ENCODE measurements at places on chromosomes 5 and 9.

GRCh38 chr5:116872486-116872885 is 297.9 kb upstream of the SEMA6A start:
- no peak for DNase-seq

DNA sequence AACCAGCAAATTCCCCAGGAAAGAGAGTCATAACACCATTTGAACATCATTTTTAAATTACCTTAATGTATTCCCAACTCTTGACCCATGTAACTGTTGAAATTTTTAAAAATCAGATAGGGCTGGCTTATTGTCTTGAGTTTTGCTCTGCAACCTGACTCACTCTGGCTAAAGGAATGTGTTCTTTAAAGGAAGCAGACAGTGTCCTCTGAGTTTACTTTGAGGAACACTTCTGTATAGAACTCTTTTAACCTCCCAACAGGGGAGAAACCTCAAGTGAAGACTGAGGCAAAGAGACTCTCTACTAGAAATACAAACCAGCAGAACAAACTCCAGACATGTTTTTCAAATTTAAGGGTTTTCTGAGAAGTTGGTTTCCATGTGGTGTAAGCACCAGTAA is 248.9 kb downstream of the CWC27 start:
- DNase-seq = peak; percentile 48

DNA sequence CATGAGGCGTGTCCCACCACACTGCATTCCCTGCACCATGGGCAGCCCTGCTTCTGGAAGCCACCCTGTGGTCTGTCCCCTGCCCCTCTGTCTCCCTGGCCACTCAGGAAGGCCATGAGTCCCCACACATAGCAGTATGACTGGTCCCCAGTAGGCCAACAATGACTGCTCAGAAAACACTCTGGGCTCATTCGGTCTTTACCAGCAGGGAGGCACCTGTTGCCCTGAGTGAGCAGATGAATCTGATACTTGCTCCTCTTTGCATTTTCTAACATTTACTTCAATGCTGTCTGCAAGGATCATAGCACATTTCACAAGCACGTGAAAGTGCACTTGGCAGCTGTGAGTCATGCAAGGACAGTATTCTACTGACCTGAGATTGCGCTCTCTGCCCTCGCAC is 365.4 kb upstream of the IRX1 start:
- no peak for DNase-seq

GRCh38 chr9:128920381-128921058 is at the start of gene PHYHD1:
Gene PHYHD1, plus strand, starts transcription at chr9:128920982. Its CDS starts 1,342 bp downstream, at chr9:128922324.
- DNase-seq = peak; percentile 73

DNA sequence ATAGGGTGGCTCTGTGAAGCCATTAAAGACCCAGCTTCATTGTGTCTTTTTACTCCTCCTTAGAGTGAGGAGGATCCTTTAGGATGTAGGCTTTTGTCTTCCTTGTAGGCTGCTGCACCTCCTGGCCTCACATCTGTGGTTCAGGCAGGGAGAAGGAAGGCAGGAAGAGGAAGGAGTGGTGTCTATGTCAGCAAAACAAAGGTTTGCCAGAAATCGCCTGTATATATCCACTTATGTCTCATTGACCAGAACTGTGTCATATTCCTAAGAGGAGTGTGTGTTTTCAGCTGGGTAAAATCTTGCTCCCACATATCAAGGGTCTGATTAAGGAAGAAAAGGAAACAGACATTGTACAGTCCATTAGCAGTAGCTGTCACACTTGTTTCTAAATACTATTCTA is 213.8 kb downstream of the ARHGAP26 start:
- DNase-seq = peak; percentile 23

DNA sequence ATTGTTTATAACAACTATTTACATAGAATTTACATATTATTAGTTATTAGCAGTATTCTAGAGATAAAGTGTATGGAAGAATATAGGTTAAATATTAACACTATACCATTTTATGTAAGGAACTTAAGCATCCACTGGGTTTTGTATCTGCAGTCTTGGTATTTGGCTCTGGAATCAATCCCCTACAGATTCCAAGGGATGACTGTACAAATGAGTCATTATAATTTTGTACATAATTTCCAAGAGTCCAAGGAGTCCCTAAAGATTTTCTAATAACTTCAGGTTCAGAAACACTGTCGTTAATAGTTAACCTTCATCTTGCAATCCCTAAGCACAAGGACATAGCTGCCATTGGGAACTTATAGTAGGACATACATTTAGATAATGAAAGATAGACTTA is 254.8 kb upstream of the PDE4D start:
- peak; percentile 64 for DNase-seq

DNA sequence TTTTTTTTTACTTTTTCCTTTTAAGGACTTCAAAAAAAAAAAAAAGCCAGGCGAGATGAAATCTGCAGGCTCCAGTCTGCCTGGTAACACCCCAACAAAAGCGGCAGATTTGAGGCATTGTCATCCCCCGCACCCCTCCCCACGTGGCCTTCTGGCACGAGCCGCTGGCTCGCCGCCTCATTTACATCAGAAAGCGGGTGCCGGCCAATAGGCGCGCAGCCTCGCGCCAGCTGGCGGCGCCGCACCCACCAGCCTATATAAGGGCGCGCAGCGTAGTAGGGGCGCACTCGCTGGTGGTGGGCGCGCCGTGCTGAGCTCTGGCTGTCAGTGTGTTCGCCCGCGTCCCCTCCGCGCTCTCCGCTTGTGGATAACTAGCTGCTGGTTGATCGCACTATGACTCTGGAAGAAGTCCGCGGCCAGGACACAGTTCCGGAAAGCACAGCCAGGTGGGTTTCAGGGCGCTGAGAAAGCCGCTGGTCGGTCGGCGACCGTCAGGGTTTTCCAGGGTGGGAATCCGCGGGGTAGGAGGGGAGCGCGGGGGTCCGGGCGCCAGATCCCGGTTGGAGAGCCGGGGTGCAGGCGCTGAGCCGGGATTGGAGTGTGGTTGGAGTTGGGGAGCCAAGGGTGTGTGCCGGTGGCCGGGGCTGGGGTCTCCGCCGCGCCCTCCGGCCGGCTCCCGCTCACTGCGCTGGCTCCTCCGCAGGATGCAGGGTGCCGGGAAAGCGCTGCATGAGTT is at the start of gene GADD45G:
TSS of gene GADD45G (plus strand) at position 284 of the 736 bp plus-strand sequence. CDS start at position 394, 110 bp downstream.
- DNase-seq = peak; percentile 83

DNA sequence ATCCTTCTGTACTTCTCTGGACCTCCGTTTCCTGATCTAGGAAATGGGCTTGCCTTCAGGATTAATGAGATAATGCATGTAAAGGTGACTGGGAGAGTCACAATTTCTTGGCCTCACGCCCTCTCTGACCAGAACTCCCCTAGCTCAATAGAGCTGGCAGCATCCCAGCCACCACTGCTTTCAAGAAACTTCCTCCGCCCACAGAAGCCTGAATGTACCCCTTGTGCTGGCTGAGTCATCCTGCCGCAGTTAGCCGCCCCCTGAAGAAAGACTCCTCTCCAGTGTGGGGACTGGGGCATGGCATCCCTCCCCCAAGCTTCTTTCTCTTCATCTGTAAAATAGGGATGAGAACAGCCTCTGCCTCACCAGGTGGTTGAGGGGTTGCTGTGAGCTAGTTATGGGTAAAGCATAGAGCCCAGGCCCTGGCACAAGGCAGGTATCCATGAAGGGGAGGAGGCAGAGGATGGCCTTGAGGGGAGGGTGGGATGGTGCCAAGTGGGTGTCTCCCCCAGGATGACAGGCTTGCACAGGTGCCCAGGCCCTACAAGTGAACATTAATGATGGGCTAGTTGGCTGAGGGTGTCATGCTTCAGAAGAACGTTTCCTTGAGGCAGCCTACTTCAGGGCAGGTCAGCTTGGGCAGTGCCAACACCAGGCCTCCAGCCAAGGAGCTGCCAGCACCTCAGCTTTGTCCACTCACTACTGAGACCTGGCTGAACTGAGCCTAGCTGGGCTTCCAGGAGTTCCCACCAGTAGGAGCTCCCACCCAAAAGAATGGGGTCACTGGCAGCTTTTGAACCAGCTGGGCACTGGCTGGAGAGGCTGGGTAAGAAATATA is 3.4 kb downstream of the PDLIM4 start:
- DNase-seq = peak; percentile 93

DNA sequence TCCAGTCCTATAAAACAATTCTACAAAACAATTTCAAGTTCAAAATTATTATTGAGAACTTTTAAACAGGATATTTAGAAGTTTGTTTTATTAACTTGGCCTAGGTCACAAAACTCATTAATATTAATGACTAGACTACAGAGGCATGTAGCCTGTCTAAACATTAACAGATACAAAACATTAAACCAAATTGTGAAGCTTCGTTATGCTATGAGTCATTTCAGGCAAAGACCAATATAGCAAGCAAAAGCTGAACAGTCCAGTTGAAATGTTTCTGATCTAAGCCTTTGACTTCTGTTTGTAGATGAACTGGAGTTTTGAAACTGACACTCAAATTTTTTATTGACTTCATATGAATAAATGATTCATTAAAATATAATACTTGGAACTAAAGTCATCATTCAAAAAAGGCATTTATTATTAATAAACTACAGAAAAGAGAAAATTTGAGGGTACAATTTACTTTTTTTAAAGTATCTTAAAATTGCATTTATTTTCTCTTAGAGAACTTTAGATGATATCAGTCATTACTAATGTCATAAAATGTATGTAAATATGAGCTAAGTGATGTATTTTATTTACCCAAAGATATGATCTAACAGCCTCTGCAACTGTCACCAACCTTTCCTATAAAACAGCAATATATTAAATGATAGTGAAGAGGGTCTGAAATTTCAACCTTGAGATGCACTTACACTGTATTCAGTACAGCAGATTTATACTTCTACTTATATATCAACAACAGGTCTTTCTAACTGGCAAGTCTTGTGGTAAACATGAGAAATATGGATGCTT is 188.8 kb downstream of the COMMD10 start:
- DNase-seq = peak; percentile 28

- DNase-seq = no peak
Measured at GRCh38 chr5:84623019-84623418, 238.3 kb upstream of the EDIL3 start.

GRCh38 chr5:78544561-78545201 is 103.9 kb downstream of the LHFPL2 start:
- DNase-seq = peak; percentile 87

- no peak for DNase-seq
Measured at GRCh38 chr9:27447031-27447683, 76.9 kb upstream of the IFNK start.

DNA sequence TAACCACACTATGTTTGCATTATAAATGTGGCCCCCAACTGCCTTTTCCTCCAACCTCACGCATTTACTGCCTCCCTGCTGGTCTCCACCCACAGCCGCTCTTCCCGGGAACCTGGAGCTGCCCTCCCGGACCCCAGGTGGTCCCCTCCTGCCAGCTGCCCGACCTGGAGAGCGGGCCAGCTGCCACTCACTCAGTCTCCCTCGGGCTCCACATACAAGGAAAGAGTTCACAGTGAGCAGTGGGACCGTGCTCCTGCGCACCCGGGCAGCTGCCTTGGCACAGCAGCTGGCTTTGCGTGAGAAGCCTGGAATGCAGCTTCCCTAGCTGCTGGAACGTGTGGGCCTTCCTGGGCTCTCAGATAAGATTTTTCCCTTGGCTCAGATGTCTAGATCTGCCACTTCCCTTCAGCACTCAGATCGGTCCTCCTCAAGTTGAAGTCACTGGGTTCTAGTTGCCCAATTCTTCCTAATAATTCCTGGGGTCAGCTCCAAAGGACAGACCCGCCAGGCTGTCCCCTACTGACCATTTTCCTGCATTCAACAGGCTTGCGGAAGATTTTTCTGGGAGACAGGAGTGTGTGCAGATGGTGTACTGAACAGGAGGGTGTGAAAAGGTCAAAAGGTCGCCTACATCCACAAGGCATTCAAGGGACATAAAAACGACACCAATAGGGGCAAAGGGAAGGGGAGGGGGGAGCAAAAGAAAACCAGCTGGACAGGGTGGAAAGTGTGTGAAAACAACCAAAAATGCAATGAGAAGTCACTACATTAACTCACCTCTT is 69.1 kb downstream of the MYO10 start:
- DNase-seq = no peak

- DNase-seq = no peak
Measured at GRCh38 chr9:33186457-33187168, 19.5 kb upstream of the B4GALT1 start.

GRCh38 chr9:14797435-14797834 is 74.9 kb upstream of the CER1 start:
- DNase-seq = peak; percentile 59

GRCh38 chr5:168174376-168174775 is 117.1 kb upstream of the WWC1 start:
- peak; percentile 65 for DNase-seq

Measured in fibroblast of skin of right biceps (primary cell).